ENCODE measurements at places on chromosomes 12 and 14. TPM values are rescaled to one million over a fixed set of nuclear protein-coding genes. Genes with fewer than 3 reads are reported as not detected.

- no peak for DNase-seq
These were observed 365.3 kb downstream of the NUAK1 start for GRCh38 chr12:105773471-105773870.

DNA sequence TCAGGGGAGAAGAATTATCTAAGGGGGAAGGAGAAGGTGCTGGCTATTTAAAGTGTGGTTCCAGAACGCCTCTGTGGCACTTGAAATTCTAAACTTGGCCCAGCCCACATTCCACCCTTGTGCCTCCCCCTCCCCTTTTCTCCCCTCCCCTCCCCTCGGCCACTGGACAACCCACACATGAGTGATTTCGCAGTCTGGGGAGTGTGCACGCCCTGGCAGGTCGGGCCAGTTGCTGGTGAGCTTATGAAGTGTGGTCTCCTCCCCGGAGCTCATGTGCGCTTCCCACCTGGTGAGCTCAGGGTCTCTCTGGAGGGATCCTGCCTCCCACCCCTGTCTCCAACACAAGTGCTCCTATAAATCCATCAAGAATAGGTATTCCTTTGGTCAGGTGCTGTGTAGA lies at the start of gene SLC6A13:
Gene SLC6A13 (minus strand): TSS at position 20 of the 400 bp plus-strand sequence. CDS start 2,784 bp downstream, outside the sequence.
- no peak for DNase-seq

GRCh38 chr12:47094804-47095203 lies 15.0 kb upstream of the AMIGO2 start:
- no peak for DNase-seq

GRCh38 chr12:89507015-89507824 lies 17.4 kb downstream of the GALNT4 start:
- DNase-seq = no peak

GRCh38 chr14:64580467-64580866 lies 30.7 kb downstream of the PPP1R36 start:
- no peak for DNase-seq

- DNase-seq = no peak
These were observed 6.2 kb downstream of the DTX1 start for GRCh38 chr12:113062502-113063395.

DNA sequence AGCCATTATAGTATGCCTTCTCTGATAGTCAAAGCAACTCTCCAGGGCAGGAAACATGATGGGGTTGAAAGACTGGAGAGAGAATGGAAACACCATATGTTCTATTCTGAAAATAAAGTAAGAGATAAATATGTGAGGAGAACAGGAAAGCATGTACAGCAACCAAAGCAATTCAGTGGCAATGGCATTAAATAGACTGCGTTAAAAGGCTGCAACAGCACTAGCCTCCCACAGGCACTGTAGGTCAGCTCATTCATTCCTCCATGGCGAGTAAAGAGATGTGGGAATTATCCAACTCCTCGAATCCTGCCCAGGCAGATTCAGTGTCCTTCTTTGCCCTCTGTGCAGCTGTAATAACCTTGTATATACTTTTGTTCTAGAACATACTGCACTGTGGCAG lies 43.8 kb downstream of the ANO6 start:
- DNase-seq = no peak

- DNase-seq = no peak
These were observed 585 bp downstream of the GPATCH2L start for GRCh38 chr14:76152333-76152681.

- no peak for DNase-seq
These were observed 40.2 kb downstream of the LRRC74A start for GRCh38 chr14:76866456-76866855.

- DNase-seq = no peak
These were observed 62.6 kb downstream of the DCAF5 start for GRCh38 chr14:69090187-69090789.

DNA sequence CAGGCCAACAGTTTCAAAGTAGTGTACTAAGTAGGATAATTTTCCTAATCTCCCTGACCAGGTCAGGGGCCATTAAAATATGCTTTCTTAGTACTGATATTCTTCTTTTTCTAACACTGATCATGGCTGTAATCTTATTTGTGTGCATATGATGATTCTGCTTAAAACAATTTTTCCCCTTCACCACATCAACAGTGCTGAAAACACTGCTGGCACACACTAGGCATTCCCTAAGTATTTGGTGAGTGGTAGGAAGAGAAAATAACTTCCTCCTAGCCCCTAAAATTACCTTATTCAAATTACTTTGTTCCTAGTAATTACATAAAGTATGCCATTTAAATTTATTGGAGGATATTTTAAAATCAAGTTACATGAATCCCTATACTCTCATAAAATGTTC lies 49.9 kb upstream of the BBS10 start:
- no peak for DNase-seq

DNA sequence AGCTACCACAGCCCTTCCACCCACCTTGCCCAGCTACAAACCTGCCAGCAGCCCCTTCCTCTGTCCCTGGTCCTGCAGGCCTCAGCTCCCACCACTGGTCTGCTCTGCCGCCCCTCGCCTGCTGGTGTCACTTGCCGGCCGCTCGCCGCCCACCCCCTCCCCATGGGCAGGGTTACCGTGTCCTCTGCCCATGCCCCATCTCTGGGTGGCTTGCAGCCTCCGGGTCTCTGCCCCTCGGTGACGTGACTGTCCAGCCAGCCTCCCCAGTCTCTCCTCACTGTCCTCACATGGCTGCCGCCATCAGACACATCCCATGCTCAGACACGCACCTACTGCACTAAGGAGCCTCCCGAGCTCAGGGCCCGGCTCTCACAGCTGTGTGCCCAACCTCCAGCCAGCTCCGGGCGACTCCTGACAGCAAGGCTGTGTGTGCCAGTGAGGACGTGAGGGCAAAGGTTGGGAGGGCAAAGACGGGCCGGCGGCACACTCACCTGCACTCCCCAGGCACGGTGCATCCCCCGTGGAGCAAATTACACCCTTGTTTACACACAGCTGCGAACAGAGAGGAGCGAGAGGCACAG lies 13.4 kb downstream of the JAG2 start:
- DNase-seq = no peak

GRCh38 chr12:9867531-9867930 lies 1.6 kb downstream of the CLEC2B start:
- no peak for DNase-seq

DNA sequence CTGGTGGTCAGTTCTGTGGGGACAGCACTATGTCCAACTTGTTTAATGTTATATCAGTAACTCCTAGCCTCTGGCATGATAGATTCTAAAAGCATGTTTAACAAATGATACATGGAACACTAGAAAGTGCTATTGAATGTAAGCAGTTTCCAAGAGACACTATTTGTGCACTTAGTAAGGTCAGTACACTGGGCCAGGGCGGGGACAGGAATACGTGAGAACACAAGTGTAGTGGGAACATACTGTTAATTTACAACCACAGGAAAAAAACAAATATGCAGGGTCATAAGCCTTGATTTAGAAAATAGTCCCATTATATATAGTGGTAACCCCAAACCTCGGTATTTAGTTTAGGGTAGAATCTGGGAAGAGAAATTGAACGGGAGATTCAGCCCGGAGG lies 88.9 kb upstream of the SLC38A2 start:
- DNase-seq = no peak

GRCh38 chr14:70069186-70069585 lies 119.6 kb downstream of the SLC8A3 start:
- DNase-seq = no peak

DNA sequence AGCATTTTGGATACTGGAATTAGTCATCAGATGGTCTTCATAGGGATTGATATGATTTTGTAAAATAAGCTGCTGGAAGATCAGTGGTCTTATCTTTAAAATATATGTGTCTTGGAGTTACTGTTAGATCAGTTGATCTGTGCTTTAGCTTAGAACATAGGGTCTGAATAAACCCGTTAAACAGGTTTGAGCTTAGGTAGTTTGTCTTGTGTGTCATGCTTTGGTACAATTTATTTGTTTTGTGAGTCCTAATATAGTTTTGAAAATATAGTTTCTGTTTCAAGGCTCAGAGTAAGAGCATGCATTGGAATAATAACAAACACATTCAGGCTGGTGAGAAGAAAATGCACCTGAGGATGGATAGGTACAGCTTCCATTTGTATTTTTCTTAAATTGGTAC lies 505.0 kb downstream of the SLC16A7 start:
- no peak for DNase-seq

DNA sequence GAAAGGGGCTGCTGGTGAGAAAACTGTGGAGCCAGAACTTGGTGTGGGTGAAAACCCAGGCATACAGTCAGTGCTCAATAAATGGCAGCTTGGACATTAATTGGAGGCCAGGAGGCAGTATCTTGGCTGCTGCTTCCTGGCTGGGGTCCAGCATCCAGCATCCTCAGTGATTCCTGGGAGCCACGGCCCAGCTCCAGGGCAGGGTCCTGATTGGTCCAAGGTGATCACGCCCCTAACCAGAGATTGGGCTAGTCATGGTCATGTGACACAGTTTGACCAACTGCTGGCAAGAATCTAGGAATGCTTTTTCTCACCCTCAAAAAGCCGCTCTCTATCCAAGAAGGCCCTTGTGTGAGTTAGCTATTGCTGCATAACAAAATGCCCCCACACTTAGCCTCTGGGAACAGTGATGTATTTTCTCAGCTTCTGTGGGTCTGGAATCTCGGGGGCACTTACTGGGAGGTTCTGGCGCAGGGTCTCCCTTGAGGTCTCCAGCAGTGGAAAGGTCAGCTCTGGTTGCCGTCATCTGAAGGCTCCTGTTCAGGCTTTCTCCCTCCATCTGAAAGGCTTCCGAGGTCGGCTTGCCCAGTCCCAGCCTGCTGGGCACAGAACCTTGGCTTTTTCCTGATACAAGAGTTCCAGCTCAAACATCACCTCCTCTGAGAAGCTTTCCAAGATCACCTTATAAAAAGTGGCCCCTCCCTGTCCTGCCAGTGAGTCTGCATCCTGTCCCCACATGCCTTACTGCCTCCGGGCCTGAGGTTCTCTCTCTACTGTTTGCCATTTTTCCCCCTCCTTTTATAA lies 119.2 kb upstream of the NCOR2 start:
- DNase-seq = no peak

GRCh38 chr12:2998789-2999264 lies 39.6 kb downstream of the TEAD4 start:
- peak; percentile 74 for DNase-seq

- DNase-seq = peak; percentile 65
These were observed 3.2 kb upstream of the SYNDIG1L start for GRCh38 chr14:74429221-74429691.

DNA sequence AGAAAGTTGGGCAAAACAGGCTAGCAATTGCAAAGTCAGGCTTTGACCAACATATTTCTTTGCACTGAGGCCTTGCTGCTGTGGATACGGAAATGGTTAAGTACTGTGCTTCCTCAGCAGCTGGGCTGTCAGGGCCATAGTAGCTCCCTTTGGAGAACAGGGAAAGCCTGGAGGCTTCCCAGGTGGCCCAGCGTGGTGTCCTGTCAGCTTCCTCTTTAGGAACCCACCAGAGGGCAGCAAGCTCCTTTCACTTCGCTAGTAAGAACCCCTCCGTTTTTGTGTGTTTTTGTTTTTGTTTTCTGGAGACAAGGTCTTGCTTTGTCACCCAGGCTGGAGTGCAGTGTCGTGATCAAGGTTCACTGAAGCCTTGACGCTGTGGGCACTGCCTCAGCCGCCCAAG lies 1.7 kb upstream of the CFAP251 start:
- DNase-seq = no peak

SIX1 gene
- total RNA-seq = 0.46 TPM

KCNJ8 gene
- 1.4 TPM for total RNA-seq

GUCY2C gene
- 2.5 TPM for total RNA-seq

MYH6 gene
- not detected for total RNA-seq

CMAS gene
- total RNA-seq = 53.2 TPM

LALBA gene
- total RNA-seq = not detected

SYT1 gene
- total RNA-seq = 34.6 TPM

Data from H1 (cell line).